Stimulated activated CD8-positive, alpha-beta memory T cell treated with anti-CD3 and anti-CD28 coated beads, Interleukin-2, amount 100 ng/mL, for 1 hour (primary cell): ENCODE measurements at places on chromosomes 12 and 14.

DNA sequence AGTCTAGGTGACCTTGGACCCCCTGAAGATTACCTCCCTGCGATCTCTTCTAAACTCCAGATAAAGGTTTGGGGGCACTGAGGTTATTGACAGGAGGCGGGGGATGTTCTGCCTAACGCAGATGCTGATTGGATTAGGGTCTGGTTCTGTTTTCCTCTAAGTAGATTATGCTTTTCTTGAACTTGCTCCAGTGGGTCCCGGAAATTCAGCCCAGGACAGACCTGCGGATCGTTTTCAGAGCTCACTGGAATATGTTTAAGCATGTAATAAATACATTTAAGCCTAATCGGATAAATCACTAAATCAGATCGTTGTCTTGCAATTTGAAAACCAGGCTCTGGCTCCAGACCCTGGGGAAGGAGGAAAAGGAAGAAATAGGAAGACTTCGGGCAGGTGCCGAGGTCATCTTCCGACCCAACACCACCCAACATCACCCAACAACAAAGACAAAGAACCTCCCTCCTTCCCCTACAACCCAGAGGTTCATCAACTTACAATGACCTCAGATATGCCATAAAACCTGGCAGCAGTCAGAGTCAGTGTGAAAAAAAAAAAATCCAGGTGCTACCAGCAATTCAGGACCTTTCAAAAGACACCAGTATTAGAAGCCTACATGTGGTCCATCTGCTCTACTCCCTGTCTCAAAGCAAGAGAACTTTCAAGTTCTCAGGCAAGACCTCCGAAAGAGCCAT, 148.4 kb downstream of the KSR2 start:
- DNase-seq, result no peak

GRCh38 chr12:32265951-32266350, 133.4 kb upstream of the FGD4 start:
- no peak for DNase-seq

- DNase-seq, result no peak
These were observed 64.5 kb upstream of the DAAM1 start for GRCh38 chr14:59123975-59124374.

GRCh38 chr14:59238216-59238615, 49.7 kb downstream of the DAAM1 start:
- DNase-seq, result no peak

GRCh38 chr12:129887101-129887500, 16.7 kb downstream of the TMEM132D start:
- no peak for DNase-seq

GRCh38 chr12:51797301-51797700, 51.2 kb downstream of the FIGNL2 start:
- no peak for DNase-seq

DNA sequence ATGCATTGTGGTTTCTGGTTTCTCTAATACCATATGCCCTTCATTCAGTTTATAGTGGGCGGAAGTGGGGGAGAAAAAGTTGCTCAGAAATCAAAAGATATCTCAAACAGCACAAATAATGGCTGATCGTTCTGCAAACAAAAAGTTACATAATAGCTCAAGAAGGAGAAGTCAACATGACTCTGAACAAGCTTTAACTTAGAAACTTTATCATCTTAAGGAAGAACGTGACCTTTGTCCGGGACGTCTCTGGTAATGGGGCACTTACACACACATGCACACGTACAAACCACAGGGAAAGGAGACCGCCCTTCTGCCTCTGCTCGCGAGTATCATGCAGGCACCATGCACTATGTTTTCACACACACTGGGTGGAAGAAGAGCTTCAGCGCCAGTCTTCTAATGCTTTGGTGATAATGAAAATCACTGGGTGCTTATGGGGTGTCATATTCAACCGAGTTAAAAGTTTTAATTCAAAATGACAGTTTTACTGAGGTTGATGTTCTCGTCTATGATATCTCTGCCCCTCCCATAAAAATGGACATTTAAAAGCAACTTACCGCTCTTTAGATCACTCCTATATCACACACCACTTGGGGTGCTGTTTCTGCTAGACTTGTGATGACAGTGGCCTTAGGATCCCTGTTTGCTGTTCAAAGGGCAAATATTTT, 4.7 kb downstream of the FOS start:
- no peak for DNase-seq

- DNase-seq, result no peak
These were observed 443 bp downstream of the DNAL1 start for GRCh38 chr14:73645248-73645610.

GRCh38 chr12:48067250-48067938, 38.5 kb downstream of the SENP1 start:
- no peak for DNase-seq

DNA sequence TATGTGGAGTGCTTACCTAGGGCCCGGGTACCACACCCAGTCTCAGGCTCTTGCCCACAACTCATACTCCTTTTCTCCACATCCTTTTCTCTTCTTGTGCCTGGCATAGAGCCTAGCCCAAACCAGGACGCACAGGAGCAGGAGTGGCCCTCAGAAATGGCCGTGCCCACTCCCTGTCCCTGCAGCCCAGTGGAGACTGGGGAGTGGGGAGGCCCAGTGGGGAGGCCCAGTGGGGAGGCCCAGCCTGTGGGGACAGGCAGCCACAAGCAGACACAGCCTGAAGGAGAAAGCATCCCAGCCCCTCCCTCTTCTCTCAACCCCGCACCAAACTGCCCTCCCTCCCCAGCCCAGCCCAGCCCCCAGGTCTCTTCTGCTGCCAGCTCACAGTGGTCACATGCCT, 196.8 kb downstream of the KIF26A start:
- DNase-seq, result no peak

DNA sequence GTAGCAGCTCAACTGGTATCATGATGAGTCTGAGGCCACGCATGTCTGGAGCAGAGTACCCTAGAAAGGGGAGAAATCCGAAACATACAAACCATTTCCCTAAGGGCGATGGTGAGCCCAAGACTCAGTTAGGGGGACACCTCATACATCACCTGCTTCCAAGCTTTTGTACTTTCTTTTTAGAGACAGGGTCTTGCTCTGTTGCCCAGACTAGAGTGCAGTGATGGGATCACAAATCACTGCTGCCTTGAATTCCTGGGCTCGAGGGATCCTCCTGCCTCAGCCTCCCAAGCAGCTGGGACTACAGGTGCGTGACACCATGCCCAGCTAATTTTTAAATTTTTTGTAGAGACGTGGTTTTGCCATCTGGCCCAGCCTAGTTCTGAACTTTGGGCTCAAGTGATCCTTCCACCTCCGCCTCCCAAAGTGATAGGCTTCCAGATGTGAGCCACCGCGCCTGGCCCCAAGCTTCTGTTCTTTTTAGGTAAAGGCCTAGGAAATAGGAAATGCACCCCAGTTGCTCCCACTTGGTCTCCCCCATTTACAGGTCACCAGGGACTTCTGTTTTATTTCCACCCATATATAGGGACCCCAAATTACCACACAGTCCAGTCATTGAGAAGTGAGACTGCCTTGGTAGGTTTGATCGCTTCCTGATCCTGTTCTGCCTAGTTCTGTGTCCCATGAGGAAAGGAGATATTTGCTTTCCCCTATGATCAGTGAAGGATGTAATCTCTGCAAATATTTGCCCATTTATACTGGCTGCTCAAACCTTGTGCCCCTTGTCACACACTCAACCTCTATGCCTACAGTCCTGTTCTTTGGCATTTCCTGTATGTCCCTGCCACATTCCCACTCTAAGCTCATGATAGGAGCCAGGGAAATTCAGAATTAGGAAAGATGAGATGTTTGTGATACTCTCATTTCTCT, at the start of gene APOF:
APOF (minus strand) TSS at position 728 of the 930 bp plus-strand sequence; CDS start at position 616, 112 bp downstream.
- no peak for DNase-seq
